ENCODE measurements at places on chromosomes 12 and 14.
A peak's percentile ranks its signal among the peaks of the same experiment; 100 is the strongest.

DNA sequence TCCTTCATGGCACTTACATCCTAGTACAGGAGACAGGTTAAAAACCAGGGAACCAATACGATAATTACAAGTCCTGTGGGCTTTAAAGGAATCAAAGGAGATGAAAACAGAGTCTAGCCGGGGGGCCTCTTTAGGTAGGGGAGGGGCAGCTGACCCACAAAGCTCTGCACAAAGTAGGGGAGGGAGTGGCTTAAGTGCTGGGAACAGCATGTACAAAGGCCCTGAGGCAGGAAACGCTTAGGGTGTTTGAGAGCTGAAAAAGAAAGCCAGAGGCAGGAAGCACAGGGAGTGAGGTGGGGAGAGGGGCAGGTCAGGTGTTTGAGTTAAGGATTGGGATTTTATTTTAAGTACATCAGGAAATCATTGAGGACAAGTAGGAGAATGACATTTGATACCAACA, 37.7 kb downstream of the ZNF664 start:
- no peak for DNase-seq

GRCh38 chr14:100063314-100063941, 1.8 kb upstream of the EVL start:
- no peak for DNase-seq

- DNase-seq: no peak
Measured at GRCh38 chr14:78534141-78534540, 364.0 kb downstream of the NRXN3 start.

DNA sequence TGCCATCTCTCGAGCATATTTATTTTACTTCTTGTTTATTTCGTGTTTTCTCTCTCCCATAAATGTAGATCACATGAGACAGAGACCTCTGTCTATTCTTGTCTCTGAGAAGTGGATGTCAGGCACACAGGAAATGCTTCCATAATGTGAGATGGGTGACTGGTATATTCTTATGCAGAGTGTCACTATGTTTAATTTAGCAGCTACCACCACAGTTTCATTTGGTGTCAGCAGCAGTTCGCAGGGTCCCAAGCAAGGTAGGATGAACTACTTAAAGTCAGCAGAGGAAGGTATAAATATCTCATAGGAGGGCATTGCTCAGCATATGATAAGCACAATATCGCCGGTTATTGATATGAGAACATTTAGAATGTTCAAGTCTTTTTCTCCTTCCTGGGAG, 180.9 kb upstream of the CNTN1 start:
- DNase-seq: no peak

- DNase-seq: no peak
Measured at GRCh38 chr14:90999299-90999698, 61.1 kb downstream of the RPS6KA5 start.

DNA sequence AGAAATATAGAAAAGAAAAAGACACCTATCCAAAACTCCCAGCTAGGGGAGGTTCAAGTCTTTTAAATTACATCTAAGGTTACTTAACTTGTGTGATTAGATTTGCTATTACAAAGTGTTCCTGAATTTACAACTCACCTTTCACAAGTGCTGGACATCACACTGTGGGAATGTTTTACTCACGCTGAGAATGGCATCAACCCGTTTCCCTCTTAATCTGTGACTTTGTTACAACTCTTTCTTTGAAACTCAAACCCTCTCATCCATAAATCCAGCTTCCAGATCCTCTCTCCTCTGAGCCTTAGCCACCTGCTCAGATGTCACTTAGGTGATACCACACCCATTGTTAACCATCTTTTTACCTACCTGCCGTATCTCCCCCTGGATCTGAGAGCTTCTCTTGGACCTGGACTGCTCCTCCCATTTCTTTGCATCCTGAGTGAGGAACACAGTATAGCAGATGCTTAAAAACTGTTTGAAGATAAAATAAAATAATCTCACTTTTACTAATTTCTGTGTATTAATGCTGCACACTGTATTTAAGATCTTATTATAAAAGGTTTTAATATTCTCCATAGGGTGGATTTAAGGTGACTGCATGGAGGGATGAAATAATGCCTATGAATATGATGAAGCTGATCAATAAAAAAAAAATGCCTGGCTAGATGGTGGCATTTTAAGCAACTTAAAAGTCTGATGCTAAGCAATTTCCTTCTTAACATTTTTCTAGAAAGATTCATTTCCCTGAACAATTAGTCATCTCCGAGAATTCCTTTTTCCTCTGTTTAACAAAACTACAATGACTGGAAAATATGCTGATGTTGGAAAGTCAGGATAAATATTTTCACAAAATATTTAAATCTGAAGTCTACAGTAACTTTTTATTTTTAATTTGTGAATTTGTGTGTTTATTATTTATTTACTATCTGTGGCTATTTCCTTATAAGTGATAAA, 39.1 kb upstream of the NAP1L1 start:
- DNase-seq: no peak

- no peak for DNase-seq
Measured at GRCh38 chr12:80269803-80270552, 170.6 kb downstream of the OTOGL start.

DNA sequence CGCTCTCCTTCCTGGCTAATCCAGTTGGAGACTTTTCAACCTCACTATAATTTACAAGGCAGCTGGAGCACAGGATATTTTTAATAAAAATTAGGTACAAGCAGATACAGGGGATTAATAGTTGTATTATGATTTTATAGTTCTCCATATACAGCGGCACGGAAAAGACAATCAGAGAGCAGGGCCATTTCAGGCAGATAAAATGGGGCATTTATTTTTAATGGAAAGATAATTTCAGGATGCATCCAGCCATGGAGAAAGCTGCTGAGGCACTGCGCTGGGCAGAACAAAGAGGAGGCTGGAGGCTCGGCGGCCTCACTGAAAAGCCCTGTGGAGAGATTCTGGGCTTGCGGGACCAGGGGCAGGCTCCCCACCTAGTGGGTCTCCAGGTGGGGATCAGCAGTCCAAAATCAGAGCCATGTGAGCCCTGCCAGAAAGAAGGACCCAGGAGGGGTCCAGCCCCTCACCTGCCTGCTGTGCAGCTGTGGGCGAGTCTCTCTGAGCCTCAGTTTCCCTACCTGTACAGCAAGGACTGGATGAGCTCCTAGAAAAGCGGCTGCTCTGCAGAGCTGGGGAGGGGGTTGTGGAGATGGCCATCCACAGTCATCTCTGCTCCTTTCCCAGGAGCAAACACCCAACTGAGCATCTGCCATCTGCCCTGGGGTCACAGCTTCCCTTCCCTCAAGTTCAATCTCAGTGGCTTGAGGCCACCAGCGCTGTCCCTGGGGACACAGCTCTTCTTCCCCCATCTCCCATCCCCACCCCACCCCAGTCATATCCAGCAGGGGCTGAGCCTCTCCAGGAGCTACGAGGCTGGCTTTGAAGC, 23.9 kb upstream of the C14orf180 start:
- DNase-seq: peak; percentile 3

DNA sequence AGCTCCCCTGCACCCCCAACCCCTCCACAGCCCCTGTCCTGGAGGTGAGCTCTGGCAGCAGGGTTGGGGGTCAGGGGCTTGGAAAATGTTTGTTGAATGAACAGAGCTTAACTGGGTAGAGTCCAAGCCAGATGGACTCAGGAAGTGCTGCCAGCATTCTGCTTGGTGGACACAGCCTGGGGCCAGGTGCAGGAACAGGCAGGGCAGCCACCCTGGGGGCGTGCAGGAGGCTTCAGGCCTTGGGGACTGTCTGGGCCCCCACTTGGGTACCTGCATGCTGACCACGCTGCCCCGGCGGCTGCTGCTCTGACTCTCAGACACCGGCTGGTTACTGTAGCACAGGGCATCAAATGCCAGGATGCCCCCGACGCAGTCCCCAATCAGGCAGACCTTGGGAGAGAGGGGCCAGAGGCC, 15.7 kb downstream of the ARL6IP4 start:
- no peak for DNase-seq

DNA sequence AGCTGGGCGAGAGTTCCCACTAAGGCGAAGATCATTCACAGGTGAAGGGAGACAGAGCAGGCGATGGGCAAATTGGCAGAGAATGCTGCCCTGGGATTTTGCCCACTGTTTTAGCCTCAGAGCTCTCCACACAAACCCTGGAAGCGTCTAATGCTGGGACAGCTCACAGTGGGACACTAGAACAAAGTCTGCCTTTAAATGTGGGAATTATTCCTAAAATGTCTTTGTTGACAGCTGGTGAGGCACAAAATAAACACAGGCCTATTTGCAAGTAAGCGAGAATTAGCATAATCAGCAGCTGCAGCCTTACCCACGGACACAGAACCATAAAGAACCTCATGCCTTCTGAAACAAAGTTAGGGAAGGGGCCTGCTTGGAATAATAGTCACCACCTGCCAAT, 824.5 kb downstream of the AACS start:
- no peak for DNase-seq
